ENCODE measurements at places on chromosomes 7 and 10. TPM values are rescaled to one million over a fixed set of nuclear protein-coding genes. Genes with fewer than 3 reads are reported as not detected.
A peak's percentile ranks its signal among the peaks of the same experiment; 100 is the strongest.

GRCh38 chr10:79140855-79141254 lies 72.1 kb downstream of the ZMIZ1 start:
- no peak for DNase-seq

The GRM3 gene
- not detected for polyA plus RNA-seq

The RGR gene
- not detected for polyA plus RNA-seq

The SEMA3E gene
- 0.91 TPM for polyA plus RNA-seq

DNA sequence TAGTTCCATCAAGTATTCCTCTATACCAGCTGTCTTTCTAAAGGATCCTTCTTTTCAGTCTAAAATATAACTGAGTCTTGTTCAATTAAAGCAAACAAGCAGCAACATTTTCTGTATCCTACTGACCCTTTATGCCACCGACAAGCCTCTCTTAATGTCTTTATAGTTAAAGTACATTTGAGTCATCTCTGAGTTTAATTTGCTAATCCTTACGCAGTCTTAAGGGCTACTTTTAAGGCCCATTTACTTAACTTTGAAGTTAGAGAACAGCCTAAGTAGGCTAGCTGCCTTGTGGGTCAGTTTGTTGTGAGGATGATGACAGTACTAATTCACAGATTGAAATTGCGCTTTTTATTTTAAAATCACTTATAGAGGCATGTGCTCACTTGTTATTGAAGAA lies 265.5 kb upstream of the FERD3L start:
- DNase-seq: no peak

DNA sequence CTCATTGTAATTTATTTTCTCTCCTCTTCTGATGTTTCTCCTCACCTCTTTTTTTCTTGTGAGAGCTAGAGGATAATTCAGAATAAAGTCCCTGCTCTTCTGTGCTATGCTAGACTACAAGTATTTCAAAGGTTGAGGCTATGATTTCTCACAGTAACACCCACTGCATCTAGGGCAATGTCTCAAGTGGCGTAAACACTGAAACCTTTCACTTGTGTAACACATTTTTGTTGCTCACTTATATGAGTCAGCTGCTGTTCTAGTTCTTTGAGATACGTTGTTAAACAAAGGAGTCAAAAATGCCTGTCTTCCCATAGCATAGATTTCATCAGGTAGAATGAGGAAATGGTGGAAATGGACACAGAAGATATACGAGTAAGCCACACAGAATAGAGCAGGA lies 305.1 kb upstream of the PITRM1 start:
- DNase-seq: no peak

- no peak for DNase-seq
Measured at GRCh38 chr10:95406651-95407280, 116.0 kb upstream of the PDLIM1 start.

DNA sequence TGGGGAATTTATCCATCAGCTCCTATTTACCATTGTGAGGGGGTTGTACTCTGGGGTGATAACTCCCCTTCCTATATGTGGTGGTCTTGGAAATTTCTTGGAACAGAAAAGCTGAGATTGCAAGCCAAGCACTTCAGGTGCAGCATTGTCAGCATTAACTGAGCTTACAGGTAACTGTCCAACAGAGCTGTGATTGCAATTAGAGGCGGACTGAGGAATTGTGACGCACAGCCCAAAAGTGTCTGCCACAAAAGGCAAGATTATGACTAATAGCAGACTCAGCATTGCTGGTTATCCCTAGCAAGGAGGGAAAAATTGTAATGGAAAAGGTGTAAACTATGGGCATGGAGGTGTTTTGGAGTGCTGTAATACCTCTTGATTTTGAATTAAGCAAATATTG lies 126.1 kb upstream of the AGR3 start:
- peak; percentile 23 for DNase-seq

- DNase-seq: no peak
Measured at GRCh38 chr7:107398161-107398560, 71.7 kb upstream of the GPR22 start.

GRCh38 chr7:106610996-106611886 lies 49.7 kb downstream of the CCDC71L start:
- DNase-seq: no peak

The GPR37 gene
- 0.28 TPM for polyA plus RNA-seq

- DNase-seq: no peak
Measured at GRCh38 chr7:108805808-108806397, 236.2 kb downstream of the DNAJB9 start.

- no peak for DNase-seq
Measured at GRCh38 chr7:78134256-78134655, 335.7 kb downstream of the PHTF2 start.

DNA sequence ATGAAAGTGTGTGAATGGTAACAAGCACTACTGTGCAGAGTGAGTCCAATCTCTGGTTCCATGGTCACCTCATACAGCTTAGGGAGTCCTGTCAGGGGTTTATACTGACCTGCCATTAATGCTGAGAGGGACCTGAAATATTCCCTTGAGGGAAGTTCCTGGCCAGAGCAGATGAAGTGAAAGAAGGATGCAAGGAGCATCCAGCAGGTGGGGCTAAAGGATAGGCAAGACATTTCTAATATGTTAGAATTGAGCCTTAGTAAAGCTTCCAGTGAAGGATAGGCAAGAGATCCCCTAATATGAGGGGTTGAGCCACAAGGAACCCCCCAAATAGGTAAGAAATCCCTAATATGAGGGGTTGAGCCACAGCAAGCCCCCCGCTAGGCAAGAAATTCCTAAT lies 25.5 kb upstream of the FAM221A start:
- DNase-seq: no peak

DNA sequence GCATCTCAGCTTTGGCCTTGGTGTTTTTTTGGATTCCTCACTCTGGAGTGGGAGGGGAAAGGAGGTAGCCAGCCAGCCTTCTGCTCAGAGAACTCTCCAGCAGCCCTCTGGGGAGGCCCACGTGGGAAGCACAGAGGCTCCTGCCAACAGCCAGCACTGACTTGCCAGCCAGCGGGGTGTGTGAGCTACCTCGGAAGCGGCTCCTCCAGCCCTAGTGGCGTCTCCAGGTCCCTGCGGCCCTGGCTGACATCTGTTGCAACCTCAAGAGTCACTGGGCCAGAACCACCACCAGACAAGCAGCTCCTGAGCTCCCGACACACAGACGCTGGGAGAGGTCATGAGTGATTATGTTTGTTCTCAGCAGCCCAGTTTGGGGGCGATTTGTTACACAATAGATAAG lies 180.2 kb upstream of the FZD8 start:
- no peak for DNase-seq

The LRRC17 gene
- 0.20 TPM for polyA plus RNA-seq

GRCh38 chr10:48590945-48591344 lies 13.9 kb downstream of the ARHGAP22 start:
- no peak for DNase-seq

The ZWINT gene
- 37.4 TPM for polyA plus RNA-seq

DNA sequence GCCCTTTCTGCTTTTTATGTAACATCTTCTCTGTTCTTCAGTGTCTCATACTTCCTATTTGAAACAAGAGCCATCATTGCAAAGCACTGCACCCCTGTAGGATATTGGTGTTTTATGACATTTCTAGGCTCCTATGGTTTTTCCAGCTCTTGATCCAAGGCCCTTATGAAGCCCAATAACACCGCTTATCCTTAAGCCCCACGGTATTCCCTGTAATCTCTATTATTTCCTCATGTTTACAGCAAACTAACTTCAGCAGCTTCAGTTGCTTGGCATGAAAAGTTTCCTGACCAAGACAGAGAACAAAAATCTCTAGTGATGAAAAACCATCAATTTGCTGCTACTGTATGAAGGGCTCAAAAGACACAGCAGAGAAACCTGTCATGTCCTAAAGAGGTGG lies 34.1 kb upstream of the TES start:
- DNase-seq: no peak

GRCh38 chr7:17444673-17445072 lies 146.2 kb downstream of the AHR start:
- peak; percentile 4 for DNase-seq

The VAX1 gene
- not detected for polyA plus RNA-seq

DNA sequence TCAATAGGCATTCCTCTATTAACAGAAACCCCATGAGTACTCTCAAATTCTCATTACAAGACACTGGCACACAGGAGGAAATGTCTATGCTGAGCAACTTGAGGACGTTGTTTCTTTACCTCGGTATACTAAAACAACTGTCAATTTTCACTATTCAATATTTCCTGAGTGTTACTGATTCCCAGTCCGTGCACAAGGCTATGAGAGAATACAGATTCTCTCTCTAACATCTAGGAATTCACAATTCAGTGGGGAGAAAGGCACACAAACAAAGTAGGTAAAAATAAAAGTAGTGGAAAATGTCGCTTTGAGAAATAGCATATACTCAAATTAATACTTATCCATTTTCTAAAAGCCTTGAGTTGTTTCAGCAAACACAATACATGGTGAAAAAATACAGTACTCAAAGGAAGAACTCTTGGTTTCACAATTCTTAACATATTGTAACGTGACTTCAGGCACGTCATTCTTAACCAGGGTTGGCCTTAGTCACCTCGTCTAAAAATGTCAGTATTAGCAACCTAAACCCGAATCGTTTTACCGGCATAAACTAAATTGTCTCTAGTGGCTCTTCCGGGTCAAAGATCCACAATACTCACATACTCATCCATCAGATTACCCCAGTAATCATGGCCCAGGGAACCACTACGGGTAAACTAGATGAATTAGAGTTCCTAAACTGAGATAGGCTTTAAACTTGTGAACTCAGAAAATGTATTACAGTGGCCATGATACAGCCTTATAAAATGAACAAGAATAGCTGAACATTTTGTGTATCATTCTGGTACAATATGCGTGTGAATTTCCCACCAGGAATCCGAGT lies 1.5 kb downstream of the IPMK start:
- no peak for DNase-seq

The COL13A1 gene
- 0.89 TPM for polyA plus RNA-seq

The IDI2 gene
- not detected for polyA plus RNA-seq

DNA sequence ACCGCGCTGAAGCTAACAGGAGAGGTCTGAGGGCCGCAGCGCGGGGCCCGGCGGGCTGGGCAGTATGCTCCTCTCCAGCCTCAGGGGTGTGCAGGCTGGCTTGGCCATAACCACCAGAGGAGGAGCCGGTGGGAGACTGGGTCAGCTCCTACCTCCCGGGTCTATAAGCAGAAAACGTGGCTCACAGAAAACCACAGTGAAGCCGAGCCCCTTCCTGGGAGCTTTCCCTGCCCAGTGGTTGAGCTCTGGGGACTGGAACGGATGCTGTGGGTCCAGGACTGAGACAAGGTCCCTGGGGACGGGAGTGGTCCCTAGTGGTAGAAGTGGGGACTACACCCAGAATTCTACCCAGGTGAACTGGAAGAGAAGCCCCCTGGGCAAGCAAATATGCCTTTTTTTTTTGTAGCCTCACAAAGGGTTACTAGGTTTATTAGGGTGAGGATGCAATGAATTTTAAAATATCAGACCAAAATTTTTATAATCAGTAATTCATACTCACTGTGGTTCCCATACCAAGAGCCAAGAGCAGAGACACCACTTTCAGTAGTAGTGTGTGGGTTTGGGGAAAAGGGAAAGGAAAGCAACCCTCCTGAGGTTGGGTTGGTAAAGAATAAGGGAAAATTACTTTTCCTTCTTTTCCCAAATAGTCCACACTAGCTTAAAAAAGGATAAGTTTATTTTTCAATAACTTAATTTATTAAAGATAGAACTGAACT lies 67.9 kb upstream of the PRKCQ start:
- DNase-seq: no peak

- DNase-seq: no peak
Measured at GRCh38 chr7:138924501-138925225, 56.5 kb downstream of the KIAA1549 start.

DNA sequence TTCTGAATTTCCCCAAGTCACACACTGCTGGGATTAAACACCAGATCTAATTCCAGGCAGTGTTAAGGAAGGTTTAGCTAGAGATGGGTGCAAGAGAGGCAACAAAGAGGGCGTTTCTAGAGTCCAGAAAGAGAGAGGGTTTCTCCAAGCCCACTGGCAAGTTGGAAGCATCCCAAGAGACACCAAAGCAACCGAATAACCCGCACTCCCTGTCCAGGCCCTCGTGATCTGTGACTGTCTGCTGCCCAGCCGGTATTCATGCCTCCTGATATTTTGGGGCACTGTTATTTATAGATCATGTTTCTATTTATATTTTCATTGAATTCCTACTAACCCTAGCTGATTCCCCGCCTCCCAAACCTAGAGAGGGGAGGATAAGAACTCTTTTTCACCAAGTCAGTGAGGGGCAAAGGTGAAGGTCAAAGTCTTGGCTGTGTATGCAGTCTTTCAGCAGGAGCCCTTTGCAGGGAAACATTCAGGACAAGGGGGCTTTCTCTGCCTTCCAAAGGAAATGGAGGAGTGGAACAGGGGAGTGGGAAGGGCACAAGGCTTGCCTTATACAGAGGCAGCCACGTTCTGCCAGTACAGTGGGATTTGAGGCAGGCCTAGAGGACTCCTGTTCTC lies 103.6 kb downstream of the SH3PXD2A start:
- DNase-seq: no peak

DNA sequence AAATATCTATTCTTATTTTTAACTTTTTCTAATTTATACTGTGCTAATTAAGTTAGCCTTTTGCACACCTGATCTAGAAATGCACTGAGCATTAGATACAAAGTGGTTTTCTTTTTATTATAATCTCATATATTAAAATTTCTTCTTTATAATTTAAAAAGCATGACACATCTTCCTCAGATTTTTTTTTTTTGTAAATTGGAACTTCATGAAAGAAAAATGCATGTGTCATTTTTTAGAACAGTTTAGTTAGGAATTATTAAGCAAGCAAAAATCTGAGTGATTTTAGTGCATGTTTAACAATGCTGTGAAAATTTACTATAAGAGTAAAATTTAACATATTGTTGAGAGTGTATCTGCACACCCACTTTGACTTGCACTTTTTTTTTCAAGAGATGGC lies 367.9 kb downstream of the TFEC start:
- DNase-seq: no peak

- peak; percentile 11 for DNase-seq
Measured at GRCh38 chr7:19749658-19750057, 23.8 kb downstream of the TMEM196 start.

All from keratinocyte (primary cell).